Astrocyte of the cerebellum (primary cell): ENCODE measurements at places on chromosomes 5 and 9.

GRCh38 chr5:139949710-139950109, 93.4 kb downstream of the NRG2 start:
- DNase-seq: no peak

- no peak for DNase-seq
Measured at GRCh38 chr9:127912296-127912695, 4.5 kb downstream of the ST6GALNAC4 start.

DNA sequence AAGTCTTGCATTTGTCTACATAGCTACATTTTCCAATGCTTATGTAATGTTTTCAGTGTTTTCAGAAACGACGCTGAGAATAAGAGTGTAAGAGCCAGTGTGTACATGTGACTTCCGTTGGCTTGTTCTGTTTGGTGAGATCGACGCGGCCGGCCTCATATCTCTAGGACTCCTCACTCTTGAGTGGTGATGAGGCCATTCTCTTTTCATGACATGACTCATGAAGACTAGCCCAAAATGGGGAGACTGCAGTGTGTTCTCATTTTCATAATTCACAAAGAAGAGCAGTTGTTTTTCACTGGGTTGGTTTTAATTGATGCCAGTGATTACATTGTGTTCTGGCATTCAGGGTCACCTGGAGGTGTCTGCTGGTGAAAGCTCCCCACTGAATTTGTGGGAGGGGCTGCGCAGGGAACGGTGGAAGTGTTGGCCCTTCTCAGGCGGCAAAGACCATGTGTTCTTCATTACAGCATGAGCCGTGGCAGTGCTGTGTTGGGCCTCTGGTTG, 131.5 kb upstream of the OTULINL start:
- no peak for DNase-seq

DNA sequence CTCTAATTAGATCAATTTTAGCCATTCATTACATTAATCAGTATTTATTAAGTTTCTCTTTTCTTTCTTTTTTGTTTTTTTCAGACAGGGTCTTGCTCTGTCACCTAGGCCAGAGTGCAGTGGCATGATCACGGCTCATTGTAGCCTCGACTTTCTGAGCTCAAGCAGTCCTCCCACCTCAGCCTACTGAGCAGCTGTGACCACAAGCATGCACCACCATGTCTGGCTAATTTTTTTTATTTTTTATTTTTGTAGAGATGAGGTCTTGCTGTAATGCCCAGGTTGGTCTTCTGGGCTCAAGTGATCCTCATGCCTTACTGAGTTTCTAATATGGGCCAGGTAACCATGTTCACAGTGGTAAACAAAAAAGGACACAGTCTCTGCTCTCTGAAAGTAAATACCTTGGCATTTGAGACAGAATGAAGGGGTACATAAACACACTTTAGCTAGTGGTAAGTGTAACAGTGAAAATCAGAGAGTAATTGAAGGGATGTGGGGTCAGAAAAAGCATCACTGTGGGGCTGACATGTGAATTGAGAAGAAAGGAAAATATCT, 336.3 kb downstream of the ADGRV1 start:
- no peak for DNase-seq

- peak; percentile 54 for DNase-seq
Measured at GRCh38 chr9:6907772-6908381, 150.1 kb downstream of the KDM4C start.

DNA sequence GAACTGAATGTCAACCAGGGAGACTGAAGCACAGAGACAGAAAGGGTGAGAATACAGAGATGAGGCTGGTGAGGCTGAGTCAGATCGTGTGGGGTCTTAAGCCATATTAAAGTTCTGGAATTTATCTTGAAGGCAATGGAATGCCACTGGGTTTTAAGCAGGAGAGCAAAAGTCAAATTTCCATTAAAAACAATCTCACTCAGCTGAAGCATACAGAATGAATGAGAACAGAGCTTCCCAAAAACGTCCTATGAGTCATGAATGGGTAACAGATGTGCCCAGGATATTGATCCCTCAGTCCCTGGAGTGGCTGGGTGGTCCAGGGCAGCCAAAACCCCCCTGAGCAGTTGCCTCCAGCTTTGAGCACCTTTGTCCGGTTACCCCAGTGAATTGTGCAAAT, 44.9 kb downstream of the PFDN1 start:
- no peak for DNase-seq

- DNase-seq: no peak
Measured at GRCh38 chr9:34374339-34374738, 2.4 kb downstream of the MYORG start.

DNA sequence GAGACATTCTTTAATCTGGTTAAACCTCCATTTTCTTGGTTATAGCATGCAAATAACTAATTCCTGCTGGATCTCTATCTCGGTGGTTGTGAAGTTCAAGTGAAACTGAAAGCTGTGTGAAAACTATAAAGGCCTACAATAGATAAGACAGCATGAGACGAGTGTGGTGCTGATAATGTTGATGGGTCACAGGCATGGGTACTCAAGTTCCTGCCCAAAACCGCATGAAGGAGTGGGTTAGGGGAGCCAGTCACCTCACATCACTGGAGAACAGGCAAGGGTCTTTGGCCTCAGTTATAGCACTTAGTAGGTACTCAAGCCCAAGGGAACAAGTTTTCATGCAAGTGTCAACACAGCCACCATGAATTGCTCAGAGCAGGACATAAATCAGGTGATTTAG, 16.7 kb downstream of the HMHB1 start:
- no peak for DNase-seq

DNA sequence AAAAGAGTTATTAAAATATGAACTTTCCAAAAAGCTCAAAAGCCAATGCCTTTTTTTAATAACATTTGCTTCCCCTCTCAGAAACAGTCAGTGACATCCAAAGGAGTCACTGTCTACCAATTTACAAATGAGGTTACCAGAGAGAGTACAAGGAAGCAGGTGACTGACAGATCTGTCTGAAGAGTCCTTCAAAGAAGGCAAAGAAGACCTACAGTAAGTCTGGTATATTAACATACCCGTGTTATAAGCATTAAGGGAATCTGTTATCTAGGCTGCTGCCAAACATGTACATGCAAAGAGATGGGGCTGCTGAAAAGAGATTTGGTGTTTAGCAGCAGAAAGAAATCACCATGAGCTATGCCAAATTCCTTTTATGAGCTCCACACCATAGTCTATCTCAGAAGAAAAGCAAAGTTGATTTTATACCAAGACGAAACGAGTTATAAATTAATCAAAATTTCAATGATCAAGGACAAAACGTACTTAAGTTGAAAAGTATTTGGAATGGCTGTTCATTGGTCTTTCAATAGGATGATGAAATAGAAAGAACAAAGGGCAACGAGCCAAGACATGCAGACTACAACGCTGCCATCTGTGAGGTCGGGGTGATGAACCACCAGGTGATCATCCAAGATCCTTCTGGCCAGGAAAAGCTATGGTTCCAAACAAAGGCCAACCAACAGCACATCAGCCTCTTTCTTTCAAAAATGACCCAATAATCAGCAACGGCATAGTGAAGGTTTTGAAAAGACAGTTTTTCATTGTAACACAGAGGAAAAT, 8.1 kb downstream of the PRELID2 start:
- no peak for DNase-seq

DNA sequence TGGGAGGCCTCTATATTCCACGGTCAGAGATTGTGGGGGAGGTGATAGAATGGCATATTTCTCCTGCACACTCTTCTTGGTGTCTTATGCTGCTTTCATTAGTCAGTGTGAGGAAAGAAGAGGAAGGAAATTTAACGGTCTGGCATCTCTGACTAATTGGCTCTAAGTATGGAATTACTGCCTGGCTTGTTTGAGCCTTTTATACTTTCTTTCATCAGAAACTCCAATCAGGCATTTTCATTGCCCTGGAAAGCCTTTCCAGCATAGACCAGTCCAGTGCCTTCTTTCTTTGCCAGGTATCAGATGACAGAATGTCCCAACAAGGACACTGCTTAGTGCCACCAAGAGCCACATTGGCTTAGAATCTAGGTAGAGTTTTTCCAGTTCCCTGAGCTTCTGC, 30.2 kb downstream of the CYSTM1 start:
- no peak for DNase-seq

DNA sequence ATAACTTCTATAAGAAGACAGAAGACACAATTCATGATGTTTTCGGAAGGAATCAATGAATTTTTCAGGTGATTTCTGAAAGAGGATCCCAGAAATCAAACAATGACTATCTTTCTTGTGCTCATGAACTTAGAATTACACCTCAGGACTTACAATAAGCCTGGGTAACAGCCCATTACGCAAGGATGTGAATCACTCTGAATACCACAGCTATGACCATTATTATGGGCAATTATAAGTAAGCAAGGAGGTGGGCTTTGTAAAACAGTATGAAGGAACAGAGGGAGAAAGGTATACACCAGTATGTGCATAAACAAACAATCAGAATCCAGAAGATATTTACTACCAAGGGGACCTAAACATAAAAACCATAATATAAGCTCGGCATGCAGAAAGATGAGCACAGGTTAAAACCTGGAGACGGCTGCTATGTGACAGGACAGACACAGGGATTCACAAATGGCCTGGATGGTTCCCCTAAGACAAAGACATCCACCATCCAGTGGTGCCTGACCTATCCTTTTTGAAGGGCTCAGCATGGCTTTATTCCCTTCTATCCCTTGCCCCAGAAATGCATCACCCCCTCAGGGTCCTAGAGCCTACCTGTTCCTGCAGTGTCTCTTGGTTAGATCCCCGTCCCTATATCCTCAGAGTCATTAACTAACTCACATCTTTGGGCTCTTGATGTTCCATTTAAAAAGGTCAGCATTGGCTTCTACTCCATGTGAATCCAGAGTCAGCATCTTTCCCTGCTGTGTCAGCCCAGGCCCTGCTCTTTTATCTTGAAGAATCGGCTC, 21.8 kb upstream of the PPP2CA start:
- peak; percentile 85 for DNase-seq

DNA sequence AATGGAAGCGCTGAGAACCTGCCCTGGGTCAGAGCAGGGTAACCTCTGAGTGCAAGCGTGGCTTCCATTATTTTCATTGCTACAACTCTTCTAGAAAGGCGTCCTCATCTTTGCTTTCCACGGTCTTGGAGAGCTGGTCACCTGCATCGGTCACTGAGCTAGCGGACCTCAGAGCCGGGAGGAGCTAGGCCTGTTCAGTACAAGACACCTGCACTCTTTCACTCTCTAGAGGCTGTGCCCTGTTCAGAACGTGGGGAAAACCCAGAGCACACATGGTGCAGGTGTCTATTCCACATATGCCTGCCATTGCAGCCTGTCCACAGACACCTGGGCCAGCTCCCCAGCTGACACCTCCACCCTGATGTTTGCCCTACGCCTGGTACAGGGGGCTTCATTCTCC, 147.8 kb upstream of the IRX2 start:
- no peak for DNase-seq

DNA sequence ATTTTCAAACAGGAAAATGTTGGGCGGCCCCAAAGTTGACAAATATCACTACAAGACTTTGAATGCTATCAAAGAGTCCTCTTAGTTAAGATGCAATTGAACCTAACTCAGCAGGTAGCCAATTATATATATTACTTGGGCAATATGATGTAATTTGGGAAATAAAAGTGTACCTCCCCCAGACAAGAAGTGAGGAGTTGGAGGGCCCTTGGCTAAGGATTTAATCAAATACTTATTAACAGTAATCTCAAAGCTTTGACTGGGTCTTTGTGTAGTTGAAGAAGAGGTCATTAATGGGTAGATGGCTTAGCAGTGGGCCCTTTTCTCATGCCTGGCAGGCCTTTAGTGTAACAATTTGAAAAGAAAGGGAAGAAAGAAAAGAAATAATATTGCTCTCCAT, 599.0 kb downstream of the CSNK1G3 start:
- DNase-seq: no peak

- DNase-seq: peak; percentile 67
Measured at GRCh38 chr9:115997923-115998322, 155.7 kb upstream of the PAPPA start.

- DNase-seq: no peak
Measured at GRCh38 chr9:122370869-122371755, at the start of gene PTGS1. Gene PTGS1, plus strand, starts transcription at chr9:122371024. Its CDS starts 61 bp downstream, at chr9:122371085.

DNA sequence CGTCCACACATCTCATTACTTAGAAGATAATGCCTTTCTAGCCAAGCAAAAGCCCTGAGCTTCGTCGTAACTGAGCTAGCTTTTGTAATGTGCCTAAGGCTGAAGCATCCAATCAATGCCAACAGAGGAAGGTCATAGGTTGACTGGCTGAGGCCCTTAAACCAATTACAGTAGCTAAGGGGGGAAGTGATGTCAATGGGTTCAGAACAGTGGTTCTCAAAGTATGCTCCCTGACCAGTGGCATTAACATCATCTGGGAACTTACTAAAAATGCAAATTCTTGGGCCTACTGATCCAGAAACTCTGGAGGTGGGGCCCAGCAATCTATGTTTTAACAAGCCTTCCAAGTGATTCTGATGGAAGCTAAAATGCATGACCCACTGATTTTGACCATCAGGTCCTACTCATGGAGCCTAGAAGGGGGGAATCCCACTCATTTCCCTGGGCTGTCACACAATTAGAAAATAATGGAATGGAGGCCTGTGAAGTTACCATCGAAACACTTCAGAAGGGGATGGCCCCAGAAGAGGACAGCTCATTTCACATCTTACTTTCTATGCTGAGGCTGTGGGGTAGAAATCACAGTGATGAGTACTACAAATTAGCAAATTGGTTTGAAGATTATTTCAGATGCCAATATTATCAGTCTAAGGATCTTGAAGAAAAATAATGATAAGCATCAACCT, 4.8 kb upstream of the VLDLR start:
- DNase-seq: no peak

GRCh38 chr9:121698627-121699570, 47.5 kb downstream of the DAB2IP start:
- DNase-seq: peak; percentile 37

GRCh38 chr5:114789773-114790402, 379.8 kb downstream of the TRIM36 start:
- peak; percentile 6 for DNase-seq

GRCh38 chr9:129557192-129558036, 63.5 kb downstream of the C9orf50 start:
- DNase-seq: peak; percentile 76

DNA sequence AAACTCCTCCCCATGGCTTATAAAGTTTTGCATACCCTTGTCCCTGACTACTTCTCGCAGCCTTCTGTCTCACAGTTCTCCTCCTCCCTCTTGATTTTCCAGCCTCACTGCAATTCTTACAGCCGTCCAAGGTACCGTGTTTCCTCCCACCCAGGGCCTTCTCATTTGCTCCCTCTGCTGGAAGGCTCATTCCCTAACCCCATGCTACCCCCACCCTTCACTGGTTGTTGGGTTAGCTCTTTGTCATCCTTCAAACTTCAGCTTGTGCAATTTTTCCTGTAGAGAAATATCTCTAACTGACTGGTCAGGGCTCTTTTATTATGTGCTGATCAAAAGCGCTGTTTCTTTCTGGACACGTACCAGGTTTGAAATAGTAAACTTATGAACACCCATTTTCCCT, 329.2 kb downstream of the EBF1 start:
- no peak for DNase-seq

DNA sequence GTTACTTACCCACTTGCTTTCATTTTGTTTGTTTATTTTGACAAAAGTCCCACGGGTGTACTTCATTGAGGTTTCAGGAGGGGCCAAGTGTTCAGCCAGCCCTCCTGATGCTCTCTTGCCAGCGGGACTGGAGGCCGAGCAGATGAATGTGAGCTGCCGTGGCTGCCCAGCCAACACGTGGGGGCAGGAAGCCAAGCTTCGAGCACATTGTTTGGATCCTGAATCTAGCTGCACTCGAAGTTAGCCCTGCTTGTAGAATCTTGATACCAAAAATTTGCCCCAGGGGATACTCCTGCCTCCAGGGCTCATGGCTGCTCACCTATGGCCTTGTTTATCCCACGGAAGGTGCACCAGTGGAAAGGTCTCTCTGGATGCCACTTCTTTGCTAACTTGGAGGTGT, 49.3 kb downstream of the RASGEF1C start:
- no peak for DNase-seq

- DNase-seq: peak; percentile 93
Measured at GRCh38 chr5:150022158-150022531, 21.6 kb downstream of the HMGXB3 start.
